NCI-H2081 treated with DMSO at 0.1 percent for 48 hours (cell line): ENCODE measurements at places on chromosomes 6 and 20.

GRCh38 chr6:31690231-31691077, 9.6 kb upstream of the LY6G5C start:
- no peak for DNase-seq

- no peak for DNase-seq
These were observed 12.7 kb upstream of the GSTA3 start for GRCh38 chr6:52922161-52922560.

- no peak for DNase-seq
These were observed 111.7 kb upstream of the TMEM170B start for GRCh38 chr6:11425876-11426275.

GRCh38 chr20:62925420-62926228, 681 bp downstream of the DIDO1 start:
- no peak for DNase-seq

DNA sequence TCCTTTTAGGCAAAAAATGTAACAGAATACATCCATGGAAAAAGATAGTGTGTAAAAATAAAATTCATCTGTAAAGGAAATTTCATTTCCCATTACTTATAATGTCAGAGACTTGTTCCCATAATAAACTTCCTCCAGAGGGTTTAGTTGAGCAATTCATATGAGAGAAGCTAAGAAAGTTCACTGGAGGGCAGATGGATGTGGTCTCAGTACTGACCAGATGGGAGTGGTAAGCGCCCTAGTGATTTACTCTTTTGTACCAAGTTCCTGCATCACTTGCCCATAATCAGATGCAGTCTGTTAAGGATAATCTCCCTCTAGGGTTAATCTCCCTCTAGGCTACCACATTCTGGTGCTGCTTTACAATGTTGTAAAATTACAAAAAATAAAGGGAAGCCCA, 61.7 kb downstream of the ESF1 start:
- DNase-seq = no peak

DNA sequence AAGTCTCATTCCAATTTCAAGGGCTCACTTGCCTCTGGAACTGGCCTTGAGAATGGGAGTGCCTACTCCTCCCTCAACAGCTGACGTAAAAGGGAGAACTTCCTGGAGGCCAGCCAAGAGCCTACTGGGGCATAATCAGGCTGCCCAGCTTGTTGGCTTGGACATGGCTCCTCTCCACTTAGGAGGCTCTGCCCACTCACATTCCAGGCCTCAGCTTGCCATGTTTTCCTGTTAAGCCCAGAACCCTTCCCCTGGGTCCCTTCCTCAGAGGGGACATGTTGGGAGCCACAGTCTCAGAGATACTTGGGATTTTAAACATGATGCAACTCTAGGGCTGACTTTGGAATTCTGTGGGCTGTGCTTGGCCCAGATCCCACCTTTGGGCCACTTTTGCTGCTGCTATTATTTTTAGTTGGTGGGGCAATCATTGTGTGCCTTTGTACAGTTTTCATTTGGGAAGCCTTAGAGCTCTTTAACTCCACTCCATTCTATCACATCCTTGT, 31.5 kb upstream of the ADTRP start:
- no peak for DNase-seq

- no peak for DNase-seq
These were observed 731.0 kb downstream of the EPHA7 start for GRCh38 chr6:92688342-92688741.

- no peak for DNase-seq
These were observed 114.0 kb upstream of the FLRT3 start for GRCh38 chr20:14451458-14451857.

DNA sequence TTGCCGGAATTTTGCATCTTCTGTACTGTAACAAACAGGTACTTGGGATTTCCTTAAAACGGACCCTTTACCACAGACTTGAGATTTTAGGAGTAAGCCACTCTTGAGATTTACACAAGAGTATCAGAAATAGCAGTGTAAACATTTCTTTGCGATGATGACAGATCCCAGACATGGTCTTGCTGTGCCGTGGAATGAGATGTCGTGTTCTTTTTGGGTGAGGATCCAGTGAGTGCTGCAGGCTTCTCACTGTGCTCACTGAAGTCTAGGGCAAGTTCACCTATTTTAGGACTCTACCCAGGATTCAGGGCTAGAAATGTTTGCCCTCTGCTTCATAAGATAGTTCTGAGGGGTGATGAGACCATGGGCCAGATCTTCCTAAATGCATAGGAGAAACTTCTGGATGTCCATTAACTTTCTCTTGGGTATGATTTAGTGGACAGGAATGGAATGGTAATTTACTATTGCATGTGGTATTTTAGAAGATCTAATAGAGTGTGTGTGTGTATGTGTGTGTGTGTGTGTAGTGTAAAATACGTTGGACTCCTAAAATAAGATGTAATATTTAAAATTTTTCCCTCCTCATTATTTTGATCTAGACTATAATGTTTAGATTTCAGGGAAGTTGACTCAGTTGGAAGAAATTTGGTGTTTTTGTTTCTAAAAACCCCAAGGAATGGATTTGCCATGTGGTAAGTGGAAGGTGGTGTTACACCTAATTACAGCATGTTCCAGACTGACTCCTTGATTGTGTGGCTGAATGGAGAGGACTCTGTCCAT, 8.5 kb downstream of the LRRC1 start:
- DNase-seq = no peak

DNA sequence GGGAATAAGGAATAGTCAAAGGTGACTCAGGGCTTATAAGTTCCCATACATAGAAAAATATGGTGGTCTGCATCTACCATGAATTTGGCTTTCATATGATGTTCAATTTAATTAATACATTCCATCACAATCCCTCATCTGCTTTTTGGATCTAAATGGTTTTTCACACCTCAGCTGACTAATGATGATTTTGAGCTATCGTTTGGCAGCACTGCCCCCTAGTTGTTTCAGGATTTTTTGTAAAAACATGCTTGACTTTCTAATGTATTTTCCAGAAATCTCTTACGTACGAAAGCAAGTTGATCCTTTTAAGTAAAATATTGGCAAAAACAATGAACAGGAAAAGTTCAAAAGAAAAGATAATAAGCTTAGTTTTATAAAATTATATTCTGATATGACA, 408.6 kb upstream of the ADGRB3 start:
- no peak for DNase-seq
